Muscle of arm (tissue), 14 donors: ENCODE measurements at places on chromosomes 6 and 20. TPM values are rescaled to one million over a fixed set of nuclear protein-coding genes. Genes with fewer than 3 reads are reported as not detected.

HSPA12B gene
- polyA plus RNA-seq, result 26.5 TPM

HSPA1B gene
- polyA plus RNA-seq, result 28.3 TPM

BMP5 gene
- 13.0 TPM for polyA plus RNA-seq

SLC2A10 gene
- polyA plus RNA-seq, result 17.0 TPM

HRH3 gene
- polyA plus RNA-seq, result 0.21 TPM
